ENCODE measurements at places on chromosomes 6 and 20. TPM values are rescaled to one million over a fixed set of nuclear protein-coding genes. Genes with fewer than 3 reads are reported as not detected.

DNA sequence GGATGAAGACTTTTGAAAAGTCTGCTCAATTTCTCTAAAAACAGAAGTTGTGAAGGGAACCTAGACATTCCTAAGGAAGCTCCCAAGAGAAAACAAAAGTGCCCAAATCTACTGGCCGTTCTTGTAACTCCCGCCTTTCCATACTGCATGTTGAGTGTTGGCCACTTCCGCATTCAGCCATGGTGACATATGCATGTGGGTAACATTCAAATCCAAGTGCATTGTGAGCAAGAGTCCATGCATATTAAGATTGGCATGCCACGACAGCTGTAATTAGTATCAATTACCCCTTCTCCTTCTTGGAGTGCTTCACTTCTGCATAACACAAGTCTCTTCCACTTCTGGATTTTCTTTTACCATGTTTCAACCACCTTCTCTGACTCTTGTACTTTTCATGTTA is 8.4 kb downstream of the SLC35D3 start:
- H3K4me3 ChIP-seq = no peak overlapping the region
- no peaks in the 10 kb centered on the region for H3K4me1 ChIP-seq
- no peaks in the 10 kb centered on the region for H3K36me3 ChIP-seq
- DNase-seq = no peak
- H3K27me3 ChIP-seq = peaks cover 4% of the 10 kb centered on the region

DNA sequence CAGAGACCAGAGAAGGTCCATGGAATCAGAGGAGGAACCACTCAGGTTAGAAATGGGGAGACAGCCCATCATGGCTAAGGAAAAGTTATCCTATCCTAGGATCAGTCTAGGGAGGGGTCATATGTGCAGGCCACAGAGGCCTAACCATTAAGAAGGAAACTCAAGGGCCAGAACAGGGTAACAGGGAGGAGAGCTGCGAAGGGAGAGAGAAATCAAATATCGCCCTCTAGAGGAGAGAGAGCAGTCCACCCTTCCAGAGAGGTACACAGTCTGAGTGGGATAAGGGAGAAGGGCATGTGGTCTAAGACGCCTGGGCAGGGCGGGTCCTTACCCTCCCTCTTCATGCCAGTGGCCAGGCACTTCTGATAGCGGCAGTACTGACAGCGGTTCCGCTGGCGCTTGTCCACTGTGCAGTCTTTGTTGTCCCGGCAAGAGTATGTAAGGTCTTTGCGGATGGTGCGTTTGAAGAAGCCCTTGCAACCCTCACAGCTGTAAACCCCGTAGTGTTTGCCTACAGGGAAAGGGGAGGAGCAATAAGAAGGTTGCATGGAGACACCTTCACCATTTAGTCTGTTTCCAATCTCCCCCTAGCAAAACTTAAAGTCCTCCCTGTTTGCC is 2.9 kb downstream of the RXRB start:
- no peak overlapping the region for H3K4me3 ChIP-seq
- no peaks in the 10 kb centered on the region for H3K27me3 ChIP-seq
- peak overlapping the region; percentile 98 for H3K27ac ChIP-seq
- peaks cover 37% of the 10 kb centered on the region for H3K36me3 ChIP-seq
- DNase-seq = no peak

DNA sequence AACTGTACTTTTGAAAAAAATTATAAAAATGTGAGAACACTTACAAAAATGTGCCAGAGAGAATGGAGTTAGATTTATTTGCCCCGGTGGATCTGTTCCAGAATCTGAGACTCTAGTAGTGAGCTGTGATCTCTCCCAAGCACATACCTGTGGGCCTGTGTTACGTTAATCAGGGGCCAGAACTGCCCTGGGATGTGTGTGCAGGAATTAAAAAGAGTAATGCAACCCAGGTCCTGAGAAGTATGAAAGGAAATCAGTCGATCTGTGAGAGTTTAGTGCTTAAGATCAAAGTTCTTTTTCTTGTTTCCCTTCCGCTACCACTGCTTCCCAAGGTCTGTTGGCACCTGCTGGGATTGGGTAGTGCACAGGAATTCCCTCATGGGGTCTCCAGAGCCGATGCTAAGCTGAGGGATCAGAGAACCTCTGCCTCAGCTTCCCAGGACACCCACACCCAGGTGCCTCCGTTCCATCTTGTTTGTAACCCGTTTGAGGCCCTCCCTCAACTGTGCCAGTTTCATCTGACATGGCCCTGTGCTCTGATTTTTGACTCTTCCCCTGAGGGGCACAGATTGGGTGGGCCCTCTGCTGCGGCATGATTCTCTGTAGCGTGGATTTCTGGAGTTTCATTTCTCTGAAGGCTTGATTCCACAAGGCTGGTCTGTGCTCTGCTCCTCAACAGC is 87.7 kb downstream of the RREB1 start:
- H3K4me1 ChIP-seq = peaks cover 23% of the 10 kb centered on the region
- H3K4me3 ChIP-seq = no peak overlapping the region
- peaks cover 4% of the 10 kb centered on the region for H3K36me3 ChIP-seq
- no peaks in the 10 kb centered on the region for H3K27me3 ChIP-seq
- H3K27ac ChIP-seq = no peak overlapping the region

- DNase-seq = no peak
- no peaks in the 10 kb centered on the region for H3K36me3 ChIP-seq
- H3K27ac ChIP-seq = no peak overlapping the region
- H3K27me3 ChIP-seq = no peaks in the 10 kb centered on the region
These were observed 37.3 kb upstream of the UST start for GRCh38 chr6:148709577-148709976.

Gene POM121L2
- not detected for total RNA-seq

DNA sequence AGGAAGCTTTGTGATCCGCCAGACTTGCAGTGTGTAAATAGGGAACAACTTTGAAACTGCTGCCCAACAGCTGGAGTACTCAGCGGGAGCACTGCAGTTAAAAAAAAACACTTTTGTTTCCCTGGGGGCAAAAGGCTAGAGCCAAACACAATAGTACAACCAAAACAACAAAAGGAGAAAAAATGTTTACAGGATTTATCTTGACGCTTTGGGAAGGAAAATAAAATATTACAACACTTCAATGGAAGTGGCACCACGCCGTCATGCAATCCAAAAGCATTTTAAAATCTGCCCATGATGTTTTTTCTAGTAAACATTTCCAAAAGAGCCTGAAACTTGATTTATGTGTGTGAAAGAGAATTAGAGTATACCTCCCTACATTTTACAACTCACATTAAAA is 26.0 kb downstream of the PTPRK start:
- H3K27ac ChIP-seq = no peak overlapping the region
- H3K36me3 ChIP-seq = no peaks in the 10 kb centered on the region
- H3K27me3 ChIP-seq = no peaks in the 10 kb centered on the region
- H3K4me3 ChIP-seq = no peak overlapping the region
- no peak for DNase-seq

DNA sequence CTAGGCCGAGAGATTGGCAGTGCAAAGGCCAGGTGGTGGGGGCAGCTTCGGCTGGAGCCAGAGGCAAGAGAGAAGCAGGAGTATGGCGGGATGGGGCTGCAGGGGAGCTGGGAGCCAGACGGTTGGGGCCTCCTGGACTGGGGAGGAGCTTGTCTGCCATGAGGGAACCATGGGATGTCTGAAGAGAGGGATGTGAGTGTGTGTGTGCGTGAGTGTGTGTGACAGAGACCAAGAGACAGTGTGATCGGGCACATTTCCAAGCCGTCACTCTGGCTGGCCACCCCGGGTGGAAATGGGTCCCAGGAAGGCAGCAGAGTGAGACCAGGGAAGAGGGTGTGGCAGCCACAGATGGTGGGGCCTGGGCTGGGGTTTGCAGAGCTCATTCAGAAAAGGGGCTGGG is 13.8 kb downstream of the PHACTR3 start:
- H3K27me3 ChIP-seq = no peaks in the 10 kb centered on the region
- DNase-seq = no peak
- no peak overlapping the region for H3K4me3 ChIP-seq

Gene EPB41L1
- 3.5 TPM for total RNA-seq

Gene FAM162B
- total RNA-seq = 0.81 TPM

Gene PTPRT
- 0.51 TPM for total RNA-seq

Gene SLC2A4RG
- total RNA-seq = 51.7 TPM

DNA sequence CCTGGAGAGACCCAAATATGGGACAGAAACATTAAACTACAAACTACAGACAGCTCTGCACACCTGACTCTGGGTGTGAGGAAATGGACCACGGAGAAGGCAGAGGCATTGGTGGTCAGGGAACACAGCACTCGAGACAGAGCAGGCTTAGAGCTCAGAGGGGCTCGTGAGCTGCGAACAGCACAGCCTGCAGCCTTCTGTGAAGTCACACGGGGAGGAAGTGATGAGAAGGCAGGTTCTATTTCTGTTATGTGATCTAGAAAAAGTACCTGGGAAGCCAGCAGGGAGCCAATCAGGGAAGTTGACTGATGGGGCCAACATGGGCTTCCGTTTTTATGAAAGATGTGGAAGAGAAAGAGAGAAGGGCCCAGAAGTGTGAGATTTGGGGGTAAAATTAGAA is 88.9 kb upstream of the SNAP25 start:
- H3K27ac ChIP-seq = no peak overlapping the region
- no peaks in the 10 kb centered on the region for H3K36me3 ChIP-seq
- H3K27me3 ChIP-seq = no peaks in the 10 kb centered on the region
- no peaks in the 10 kb centered on the region for H3K4me1 ChIP-seq

DNA sequence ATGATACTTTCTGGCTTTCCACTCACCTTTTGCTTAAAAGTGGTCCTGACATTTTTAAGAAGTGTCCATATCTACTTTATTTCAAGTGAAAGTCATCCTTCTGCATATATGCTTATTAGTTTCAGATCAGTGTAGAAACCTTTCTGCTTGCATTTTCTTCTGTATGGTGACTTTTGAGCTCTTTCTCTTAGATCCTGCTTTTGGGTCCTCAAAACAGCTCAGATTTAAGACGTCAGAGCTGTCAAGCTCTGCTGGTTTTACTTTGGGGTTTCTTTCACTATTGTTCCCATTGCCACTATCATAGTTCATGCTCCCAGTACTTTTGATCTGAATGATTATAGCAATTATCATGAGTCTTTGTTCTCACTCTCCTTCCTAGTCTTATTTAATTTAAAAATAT is 41.7 kb downstream of the BCKDHB start:
- no peak for DNase-seq
- no peak overlapping the region for H3K4me3 ChIP-seq
- no peaks in the 10 kb centered on the region for H3K27me3 ChIP-seq
- no peaks in the 10 kb centered on the region for H3K36me3 ChIP-seq

DNA sequence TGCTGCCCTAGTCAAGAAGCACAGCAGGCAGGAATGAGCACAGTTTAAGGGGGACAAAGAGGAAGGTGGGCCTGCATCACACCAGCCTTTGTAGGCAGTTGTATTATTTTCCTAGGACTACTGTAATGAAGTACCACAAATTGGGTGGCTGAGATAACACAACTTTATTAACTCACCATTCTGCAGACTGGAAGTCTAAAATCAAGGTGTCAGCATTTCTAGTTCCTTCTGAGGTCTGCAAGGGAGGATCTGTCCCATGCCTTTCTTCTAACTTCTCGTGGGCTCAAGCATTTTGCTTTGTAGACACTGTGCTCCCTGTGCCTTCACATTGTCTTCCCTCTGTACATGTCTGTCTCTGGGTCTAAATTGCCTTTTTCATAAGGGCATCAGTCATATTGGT is 488.5 kb upstream of the JARID2 start:
- DNase-seq = no peak
- H3K36me3 ChIP-seq = no peaks in the 10 kb centered on the region
- no peaks in the 10 kb centered on the region for H3K27me3 ChIP-seq

- H3K27ac ChIP-seq = no peak overlapping the region
- no peaks in the 10 kb centered on the region for H3K27me3 ChIP-seq
- H3K4me3 ChIP-seq = no peak overlapping the region
- DNase-seq = no peak
- no peaks in the 10 kb centered on the region for H3K4me1 ChIP-seq
These were observed 84.1 kb downstream of the PRND start for GRCh38 chr20:4805663-4806449.

DNA sequence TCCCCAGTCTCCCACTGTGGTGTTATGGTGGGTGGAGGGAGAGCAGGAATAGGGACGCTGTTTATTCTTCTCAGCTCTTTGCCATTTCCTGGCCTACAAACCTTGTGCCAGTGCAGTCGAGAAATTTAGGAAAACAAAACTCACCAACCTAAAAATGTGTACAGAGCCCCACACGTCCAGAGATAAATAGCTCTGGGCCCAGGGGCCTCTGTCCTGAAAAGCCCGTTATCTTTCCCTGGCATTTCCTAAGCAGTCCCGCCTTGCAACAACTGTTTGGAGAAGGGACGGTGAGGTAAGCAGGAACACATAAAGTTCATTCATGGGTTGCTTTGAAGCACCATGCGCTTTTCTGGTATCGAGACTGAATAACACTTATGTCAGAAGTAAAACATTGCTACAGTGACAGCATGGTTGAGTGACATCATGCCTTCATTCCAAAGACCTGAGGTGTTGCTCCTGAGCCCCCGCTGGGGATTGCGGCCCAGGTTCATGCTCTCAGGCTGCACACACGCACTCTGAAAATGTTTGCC is 80.1 kb upstream of the NXT1 start:
- H3K4me1 ChIP-seq = no peaks in the 10 kb centered on the region
- H3K4me3 ChIP-seq = no peak overlapping the region
- H3K36me3 ChIP-seq = no peaks in the 10 kb centered on the region
- H3K27ac ChIP-seq = no peak overlapping the region
- no peak for DNase-seq

DNA sequence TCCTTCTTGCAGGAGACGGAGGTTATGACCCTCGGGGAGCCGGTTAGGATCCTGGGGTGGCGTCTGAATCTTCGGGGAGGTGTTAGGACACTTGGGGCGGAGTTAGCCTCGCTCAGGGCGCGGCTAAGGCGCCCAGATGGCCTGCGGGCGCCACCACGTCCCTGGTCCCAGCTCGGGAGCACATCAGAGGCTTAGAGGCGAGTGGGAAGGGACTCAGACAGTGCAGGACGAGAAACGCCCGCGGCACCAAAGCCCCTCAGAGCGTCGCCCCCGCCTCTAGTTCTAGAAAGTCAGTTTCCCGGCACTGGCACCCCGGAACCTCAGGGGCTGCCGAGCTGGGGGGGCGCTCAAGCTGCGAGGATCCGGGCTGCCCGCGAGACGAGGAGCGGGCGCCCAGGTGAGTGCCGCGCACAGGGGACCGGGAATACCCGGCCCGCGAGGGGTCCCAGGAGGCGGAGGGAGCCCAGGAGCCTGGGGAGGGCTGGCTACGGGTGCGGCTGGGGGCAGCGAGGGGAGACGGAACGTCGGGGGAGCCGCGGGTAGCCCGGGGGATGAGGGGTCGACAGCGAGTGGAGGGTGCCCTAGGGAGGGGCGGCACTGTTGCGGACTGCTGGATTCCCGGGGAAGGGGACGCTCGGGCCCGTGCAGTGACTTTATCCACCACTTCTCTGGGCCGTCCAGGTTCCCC is at the start of gene HCK:
TSS of gene HCK (plus strand) at position 153 of the 688 bp plus-strand sequence.
- no peaks in the 10 kb centered on the region for H3K4me1 ChIP-seq
- H3K4me3 ChIP-seq = peak within 1 kb of the TSS; percentile 21

Gene PPIL6
- 0.40 TPM for total RNA-seq

DNA sequence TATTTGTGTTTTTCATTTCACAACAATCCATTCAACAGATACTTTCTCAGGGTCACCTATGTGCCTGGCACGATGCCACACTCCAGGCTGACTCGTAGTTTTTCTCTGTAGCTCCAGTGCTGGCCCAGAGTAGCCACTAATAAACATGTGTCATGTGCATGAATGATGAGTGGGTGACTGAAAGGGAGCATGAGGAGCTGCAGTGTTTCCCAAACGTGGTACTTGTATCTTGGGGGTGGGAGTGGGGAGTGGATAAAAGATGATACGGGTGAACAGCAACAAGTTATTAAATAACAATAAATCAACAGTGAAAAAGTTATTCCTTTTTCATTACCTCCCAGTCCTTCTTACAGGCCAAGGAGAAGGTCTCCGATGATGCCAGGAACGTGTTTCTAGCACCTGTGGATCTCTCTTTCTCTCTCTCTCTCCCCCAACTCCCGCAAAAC is 17.1 kb downstream of the SRXN1 start:
- H3K36me3 ChIP-seq = no peaks in the 10 kb centered on the region
- H3K4me1 ChIP-seq = no peaks in the 10 kb centered on the region
- no peak for DNase-seq
- H3K27me3 ChIP-seq = no peaks in the 10 kb centered on the region
- H3K4me3 ChIP-seq = no peak overlapping the region

Measured in right lobe of liver (tissue), 6 donors.